ENCODE measurements at places on chromosomes 3 and 15.

- no peak for DNase-seq
Observed at GRCh38 chr3:169841171-169841570, 28.5 kb upstream of the LRRC34 start.

GRCh38 chr15:34790121-34790520 is 5.2 kb downstream of the ACTC1 start:
- DNase-seq = no peak

DNA sequence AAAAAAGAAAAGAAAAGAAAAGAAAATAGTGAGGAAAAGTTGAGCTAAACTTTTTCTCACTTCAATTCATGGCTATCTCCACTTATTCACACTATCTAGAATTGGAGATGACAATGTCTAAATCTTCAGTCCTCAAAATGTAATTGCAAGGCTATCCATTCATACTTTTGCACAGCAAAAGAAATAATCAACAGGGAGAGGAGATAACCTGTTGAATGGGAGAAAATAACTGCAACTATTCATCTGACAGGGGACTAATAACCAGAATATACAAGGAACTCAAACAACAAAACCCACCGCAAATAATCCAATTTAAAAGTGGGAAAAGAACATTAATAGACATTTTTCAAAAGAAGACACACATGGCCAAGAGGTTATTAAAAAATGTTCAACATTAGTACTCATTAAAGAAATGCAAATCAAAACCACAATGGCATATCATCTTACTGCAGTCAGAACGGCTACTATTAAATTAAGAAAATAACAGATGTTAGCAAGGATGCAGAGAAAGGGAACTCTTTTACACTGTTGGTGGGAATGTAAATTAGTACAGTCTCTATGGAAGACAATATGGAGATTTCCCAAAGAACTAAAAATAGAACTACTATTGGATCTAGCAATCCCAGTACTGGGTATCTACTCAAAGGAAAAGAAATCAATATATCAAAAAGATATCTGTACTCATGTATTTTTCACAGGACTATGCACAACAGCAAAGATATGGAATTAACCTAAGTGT is 73.5 kb upstream of the PPIB start:
- DNase-seq = no peak

DNA sequence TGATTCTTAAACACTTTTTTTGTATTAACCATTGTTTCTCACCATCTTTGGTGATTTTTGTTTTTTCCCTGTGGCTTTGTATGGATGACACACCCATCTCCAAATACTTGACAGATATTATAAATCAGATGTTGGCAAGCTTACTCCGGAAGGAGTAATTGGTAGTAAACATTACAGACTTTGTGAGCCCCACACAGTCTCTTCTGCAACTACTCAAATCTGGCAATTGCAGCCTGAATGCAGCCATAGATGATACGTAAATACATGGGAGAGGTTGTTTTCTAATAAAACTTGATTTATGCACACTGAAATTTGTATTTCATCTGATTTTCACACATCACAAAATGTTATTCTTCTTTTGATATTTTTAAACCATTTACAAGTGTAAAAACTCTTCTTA is 331.5 kb downstream of the ARPP21 start:
- DNase-seq = no peak

DNA sequence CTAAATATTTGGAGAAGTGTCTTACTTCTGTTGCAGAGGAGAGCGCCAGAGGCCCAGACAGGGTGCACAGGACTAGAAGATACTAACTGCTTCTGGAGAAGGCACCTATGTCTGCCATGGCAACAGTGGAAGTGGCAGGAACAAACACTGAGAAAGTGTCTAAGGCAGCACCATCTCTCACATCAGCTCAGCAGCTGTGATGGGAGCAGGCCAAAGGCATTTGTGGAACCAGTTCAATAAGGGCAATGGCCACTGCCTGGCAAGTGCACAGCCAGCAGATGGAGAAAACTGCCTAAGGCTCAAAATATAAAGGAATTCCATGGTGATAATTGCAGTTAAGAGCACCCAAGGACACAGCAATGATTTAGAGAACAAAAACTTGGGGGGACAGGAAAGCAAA is 563.0 kb upstream of the CCDC54 start:
- DNase-seq = no peak

- no peak for DNase-seq
Observed at GRCh38 chr15:39870537-39870936, 49.5 kb downstream of the GPR176 start.

DNA sequence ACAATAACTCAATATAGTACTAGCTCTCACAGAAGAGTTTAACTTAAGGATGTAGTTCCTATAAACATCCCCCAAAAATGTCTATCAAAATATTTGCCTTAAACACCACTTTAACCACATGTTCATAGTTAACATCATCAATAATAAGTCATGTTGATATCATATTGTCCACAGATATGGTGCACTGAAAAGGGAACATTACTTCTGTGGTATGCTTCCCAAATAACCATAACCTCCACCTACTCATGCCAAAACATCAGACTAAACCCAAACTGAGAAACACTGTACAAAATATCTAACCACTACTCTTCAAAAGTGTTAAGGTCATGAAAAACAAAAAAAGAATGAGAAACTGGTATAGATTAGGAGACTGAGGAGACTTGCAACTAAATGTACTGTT is 32.9 kb downstream of the SLC4A7 start:
- DNase-seq = no peak

- DNase-seq = no peak
Observed at GRCh38 chr3:137866933-137867332, 102.8 kb downstream of the SOX14 start.

- DNase-seq = no peak
Observed at GRCh38 chr3:32698506-32698905, 13.5 kb downstream of the CNOT10 start.
